ENCODE measurements at places on chromosomes 13 and 19.

- DNase-seq = peak; percentile 40
Observed at GRCh38 chr19:43504426-43505185, at the start of gene PHLDB3. PHLDB3 (minus strand) TSS chr19:43504746; CDS start chr19:43504118, 628 bp downstream.

- DNase-seq = no peak
Observed at GRCh38 chr13:26629260-26629825, 71.9 kb downstream of the WASF3 start.

DNA sequence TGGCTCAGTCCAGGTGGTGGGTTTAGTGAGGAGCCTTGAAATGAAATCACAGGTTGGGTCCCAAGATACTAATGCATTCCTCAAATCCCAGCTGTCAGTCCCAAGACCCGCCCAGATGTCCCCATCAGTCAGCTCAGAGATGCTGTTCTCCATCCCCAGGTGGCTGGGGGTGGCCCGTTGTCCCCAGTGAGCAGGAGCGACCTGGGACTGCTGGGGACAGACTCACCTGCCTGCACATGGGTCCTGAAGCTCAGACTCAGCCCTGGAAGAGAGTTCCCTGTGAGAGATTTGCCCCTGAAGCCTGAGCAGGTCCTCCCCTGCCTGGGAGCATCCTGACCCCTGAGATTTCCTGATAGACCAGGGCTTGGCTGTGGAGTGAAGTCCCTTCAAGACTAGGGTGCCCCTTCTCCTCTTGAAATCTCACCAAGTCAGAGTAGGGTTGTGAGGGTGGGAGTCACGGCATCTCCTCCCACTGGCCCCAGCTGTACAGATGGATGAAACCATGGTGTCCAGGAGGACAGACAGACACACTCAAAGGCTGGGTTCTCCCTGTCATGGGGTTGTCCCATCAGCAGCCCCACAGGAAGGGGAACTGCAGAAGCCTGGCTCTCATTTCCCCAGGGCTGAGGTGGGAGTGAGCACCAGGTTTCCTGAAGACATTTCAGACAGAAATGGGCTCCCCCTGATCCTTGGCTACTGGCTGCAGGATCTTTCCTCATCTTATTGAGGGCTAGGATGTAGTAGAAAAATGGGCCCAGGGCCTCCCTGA is 14.4 kb downstream of the LILRA5 start:
- no peak for DNase-seq

GRCh38 chr13:76638181-76638580 is 248.0 kb downstream of the KCTD12 start:
- DNase-seq = no peak

DNA sequence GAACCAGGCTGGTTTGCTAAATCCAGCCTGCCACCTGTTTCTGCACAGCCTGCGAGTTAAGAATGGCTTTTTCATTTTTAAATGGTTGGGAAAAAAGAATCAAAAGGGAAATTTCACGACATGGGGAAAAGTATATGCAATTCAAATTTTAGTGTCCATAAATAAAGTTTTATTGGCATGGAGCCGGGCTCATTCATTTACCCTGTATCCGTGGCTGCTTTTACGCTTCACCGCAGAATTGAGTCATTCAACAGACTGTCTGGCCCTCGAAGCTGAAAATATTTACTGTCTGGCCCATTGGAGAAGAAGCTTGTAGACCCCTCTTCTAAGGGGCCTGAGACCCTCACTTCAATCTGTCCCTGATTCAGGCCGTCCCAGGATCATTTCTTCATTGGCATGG is 26.1 kb downstream of the IER2 start:
- DNase-seq = no peak

DNA sequence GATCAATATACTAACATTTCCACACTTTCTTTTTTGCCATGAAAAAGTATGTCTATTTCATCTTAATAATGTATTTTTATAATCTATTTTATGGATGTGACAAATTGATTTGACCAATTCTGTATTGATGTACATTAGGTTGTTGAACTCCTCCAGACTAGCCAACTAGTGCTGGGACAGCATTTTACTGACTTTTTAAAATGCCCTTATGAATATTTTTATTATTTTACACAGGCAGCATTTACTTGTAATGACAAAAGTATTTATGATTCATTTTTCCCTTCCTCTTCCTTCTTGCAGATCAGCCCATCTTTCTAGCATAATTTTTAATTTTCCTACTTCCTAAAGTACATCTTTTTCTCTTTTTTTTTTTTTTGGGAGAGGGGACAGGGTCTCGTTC is 918 bp upstream of the FUZ start:
- DNase-seq = no peak

DNA sequence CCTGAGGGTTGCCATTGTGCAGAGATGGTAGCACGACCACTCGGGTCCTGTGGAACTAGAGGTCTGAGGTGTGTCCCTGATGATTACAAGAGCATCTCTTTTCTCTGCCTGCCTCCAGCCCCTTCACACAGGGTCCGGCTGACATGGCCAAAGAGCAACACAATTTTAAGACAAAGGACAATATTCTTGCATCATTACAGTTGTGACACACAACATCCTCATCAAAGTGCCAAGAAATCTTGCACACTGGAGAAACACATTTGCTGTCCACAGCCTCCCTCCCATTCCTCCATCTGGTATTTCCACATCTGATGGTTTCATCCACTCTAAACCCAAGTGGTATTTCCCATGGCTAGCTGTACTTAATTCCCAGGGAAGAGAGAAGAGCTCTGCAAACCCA is 12.8 kb downstream of the COL4A1 start:
- DNase-seq = no peak

DNA sequence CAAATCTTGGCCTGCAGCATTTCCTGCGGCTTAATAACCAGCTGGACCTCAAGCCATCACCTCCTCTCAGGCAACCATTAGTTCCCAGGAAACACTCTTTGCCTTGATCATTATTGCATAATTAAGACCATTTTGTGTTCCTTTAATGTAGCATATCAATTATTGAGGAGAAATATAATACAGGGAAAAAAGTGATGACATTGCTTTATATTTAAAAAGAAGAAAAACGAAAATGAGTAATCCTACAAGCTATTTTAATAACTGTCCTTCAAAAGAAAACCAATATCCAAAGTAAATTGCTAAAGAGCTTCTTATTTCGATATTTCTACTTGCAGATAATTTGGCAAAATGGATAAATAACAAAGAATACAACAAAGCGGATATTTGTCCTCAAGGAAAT is 1084.7 kb downstream of the EFNB2 start:
- no peak for DNase-seq

DNA sequence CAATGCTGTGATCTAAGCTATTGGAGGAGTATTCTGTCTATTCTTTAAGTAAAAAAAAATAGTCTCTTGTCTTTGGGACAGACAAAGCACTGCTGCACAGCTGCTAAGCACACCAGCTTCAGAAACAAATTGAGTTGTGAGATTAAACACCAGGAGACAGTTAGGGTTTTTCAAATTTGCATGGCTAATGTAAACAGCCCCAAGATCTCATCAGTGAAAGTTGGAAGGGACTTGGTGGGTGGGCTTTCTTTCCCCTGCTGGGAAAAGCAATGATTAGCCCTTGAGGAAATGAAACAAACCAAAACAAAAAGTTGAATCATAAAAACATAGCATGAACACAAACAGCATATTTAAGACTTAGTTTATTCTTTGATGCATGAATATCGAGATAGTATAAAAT is 143.6 kb upstream of the SLITRK1 start:
- no peak for DNase-seq
